Activated CD8-positive, alpha-beta memory T cell treated with anti-CD3 and anti-CD28 coated beads, Interleukin-2, amount 10 ng/mL, durations not matched to agents 7 days and 5 days (primary cell): ENCODE measurements at places on chromosomes 6 and 20. TPM values are rescaled to one million over a fixed set of nuclear protein-coding genes. Genes with fewer than 3 reads are reported as not detected.
A peak's percentile ranks its signal among the peaks of the same experiment; 100 is the strongest.

DNA sequence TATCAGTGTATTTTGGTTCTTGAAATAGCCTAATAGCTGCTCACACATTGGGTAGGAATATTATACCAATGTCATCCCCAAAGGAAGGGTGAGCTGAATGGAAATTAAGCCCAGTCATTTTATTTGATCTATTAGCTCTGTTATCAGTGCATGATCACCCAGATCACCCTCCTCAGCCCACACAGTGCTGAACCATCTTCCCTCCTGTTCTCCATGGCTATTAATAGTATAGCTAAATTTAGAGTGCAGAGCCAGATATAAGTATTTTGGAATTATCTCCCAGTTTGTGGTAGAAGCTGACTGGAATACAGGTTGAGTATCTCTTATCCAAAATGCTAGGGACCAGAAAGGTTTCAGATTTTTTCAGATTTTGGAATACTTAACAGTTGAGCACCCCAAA is 45.4 kb downstream of the KCTD20 start:
- peaks cover under 1% of the 10 kb centered on the region for H3K4me1 ChIP-seq
- DNase-seq: no peak
- H3K36me3 ChIP-seq: peaks cover 54% of the 10 kb centered on the region
- no peak overlapping the region for H3K4me3 ChIP-seq
- H3K27ac ChIP-seq: no peak overlapping the region

DNA sequence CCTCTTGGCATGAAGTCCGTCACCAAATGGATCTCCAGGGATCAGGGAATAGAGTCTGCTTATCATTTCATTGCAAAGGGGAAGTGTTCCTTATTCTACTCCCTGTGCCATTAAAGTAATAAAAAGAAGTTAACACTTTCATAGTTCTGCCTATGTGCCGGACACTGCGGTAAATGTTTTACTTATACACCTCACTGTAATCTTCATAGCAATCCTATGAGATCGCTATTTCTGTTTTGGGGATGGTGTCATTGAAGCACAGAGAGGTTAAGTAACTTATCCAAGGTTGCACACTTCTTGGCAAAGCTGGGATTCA is 177.7 kb downstream of the TSHZ2 start:
- H3K27me3 ChIP-seq: peaks cover 29% of the 10 kb centered on the region
- no peak overlapping the region for H3K4me3 ChIP-seq
- H3K4me1 ChIP-seq: peaks cover 19% of the 10 kb centered on the region
- no peak for DNase-seq
- H3K36me3 ChIP-seq: no peaks in the 10 kb centered on the region

- H3K36me3 ChIP-seq: no peaks in the 10 kb centered on the region
- DNase-seq: no peak
- H3K4me1 ChIP-seq: no peaks in the 10 kb centered on the region
- H3K4me3 ChIP-seq: no peak overlapping the region
- H3K27me3 ChIP-seq: peaks cover 3% of the 10 kb centered on the region
- no peak overlapping the region for H3K27ac ChIP-seq
Observed at GRCh38 chr6:34068462-34069044, 77.3 kb downstream of the GRM4 start.

- no peaks in the 10 kb centered on the region for H3K27me3 ChIP-seq
- H3K27ac ChIP-seq: no peak overlapping the region
- H3K4me1 ChIP-seq: no peaks in the 10 kb centered on the region
Observed at GRCh38 chr6:115945812-115946211, 114.9 kb downstream of the FRK start.

DNA sequence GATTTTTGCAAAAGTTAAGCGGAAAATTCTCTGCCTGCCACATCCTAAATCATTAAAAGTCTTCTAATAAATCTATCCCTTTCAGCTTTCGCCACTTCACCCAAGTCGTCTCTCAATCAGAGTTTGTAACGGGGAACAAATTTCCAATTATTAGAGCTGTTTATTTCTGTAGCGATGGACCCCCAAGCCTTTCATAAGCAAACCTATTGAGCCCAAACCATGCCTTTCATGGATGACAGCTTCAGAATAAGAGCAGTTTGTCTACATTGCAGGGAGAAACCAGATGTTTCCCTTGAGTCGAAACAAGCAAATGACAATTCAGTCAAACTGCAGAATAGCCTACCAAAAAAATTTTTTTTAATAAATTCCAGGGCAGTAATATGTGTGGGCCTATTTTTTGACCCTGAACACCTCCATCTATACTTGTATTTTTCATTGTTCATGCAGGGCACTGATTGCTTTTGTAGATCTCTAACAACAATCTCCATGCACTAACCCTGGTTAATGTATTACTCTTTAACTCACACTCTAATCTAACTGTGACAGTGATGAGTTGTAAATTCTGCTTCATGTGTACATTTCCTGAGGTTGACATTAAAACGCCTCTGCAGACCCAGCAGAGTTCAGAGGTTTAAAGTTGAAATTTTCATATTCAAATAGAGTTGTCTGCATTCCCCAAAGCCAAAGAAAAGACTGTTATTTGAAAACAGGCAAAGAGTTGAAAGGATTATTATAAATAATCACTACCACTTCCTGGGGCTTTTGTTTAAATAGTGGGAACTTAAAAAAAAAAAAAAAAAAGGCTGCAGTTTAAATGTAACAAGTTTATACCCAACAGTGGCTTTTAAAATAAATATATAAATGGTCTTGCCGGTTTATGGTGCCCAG is 64.5 kb downstream of the ATP9A start:
- H3K4me3 ChIP-seq: no peak overlapping the region
- no peak overlapping the region for H3K27ac ChIP-seq
- DNase-seq: no peak
- H3K36me3 ChIP-seq: no peaks in the 10 kb centered on the region
- H3K27me3 ChIP-seq: peaks cover 38% of the 10 kb centered on the region

DNA sequence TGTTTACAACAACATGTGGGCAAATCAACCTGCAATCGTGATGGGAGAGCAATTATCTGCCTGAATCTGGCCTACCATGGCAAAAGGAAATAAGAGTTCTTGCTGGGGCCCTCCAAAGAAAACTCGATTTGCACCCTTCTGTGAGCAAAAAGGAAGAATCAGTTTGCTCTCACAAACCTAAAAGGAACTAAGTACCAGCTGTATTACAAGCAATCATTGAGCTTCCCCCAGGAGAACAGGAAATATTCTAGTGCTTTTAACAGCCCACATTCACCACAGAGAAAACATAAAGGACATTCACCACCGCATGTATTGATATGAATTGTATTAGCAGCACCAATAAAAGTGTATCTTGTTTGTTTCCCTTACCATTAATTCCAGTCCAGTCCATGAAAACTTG is 75.0 kb downstream of the MBOAT1 start:
- no peaks in the 10 kb centered on the region for H3K27me3 ChIP-seq
- peaks cover 28% of the 10 kb centered on the region for H3K36me3 ChIP-seq
- H3K4me1 ChIP-seq: no peaks in the 10 kb centered on the region
- H3K4me3 ChIP-seq: no peak overlapping the region

- no peaks in the 10 kb centered on the region for H3K27me3 ChIP-seq
- no peak overlapping the region for H3K27ac ChIP-seq
- H3K4me1 ChIP-seq: peaks cover 7% of the 10 kb centered on the region
- peak; percentile 44 for DNase-seq
Observed at GRCh38 chr20:10469599-10469998, 34.5 kb downstream of the SLX4IP start.

DNA sequence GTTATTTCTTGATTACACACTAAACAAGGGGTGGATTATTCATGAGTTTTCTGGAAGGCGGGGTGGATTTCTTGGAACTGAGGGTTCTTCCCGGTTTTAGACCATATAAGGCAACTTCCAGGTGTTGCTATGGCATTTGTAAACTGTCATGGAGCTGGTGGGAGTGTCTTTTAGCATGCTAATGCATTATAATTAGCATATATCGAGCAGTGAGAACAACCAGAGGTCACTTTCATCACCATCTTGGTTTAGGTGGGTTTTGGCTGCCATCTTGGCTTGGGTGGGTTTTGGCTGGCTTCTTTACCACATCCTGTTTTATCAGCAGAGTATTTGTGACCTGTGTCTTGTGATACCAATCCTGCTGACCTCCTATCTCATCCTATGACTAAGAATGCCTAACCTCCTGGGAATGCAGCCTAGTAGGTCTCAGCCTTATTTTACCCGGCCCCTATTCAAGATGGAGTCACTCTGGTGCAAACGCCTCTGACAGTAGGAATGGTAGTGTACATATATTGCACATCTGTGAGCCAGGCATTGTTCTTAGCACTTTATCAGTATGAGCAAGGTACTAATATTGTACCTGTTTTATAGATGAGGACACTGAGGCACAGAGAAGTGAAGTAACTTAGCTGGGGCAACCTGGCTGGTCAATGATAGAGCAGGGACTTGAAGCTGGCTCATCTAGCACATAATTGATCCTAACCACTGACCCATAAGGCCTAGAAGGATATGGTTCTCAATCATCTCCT is 203.7 kb downstream of the NFATC2 start:
- no peak for DNase-seq
- H3K36me3 ChIP-seq: peaks cover 2% of the 10 kb centered on the region
- no peak overlapping the region for H3K27ac ChIP-seq
- H3K4me1 ChIP-seq: peaks cover 41% of the 10 kb centered on the region

PLCG1 gene
- total RNA-seq: 201 TPM

HLA-DQB1 gene
- total RNA-seq: 72.9 TPM
